Tibial artery (tissue), 4 donors: ENCODE measurements at places on chromosomes 12 and 14.
A peak's percentile ranks its signal among the peaks of the same experiment; 100 is the strongest.

GRCh38 chr12:124426594-124427555 lies 132.0 kb downstream of the RFLNA start:
- peaks cover 19% of the 10 kb centered on the region for H3K4me1 ChIP-seq
- no peak overlapping the region for H3K4me3 ChIP-seq
- H3K27ac ChIP-seq: no peak overlapping the region
- peaks cover 34% of the 10 kb centered on the region for H3K36me3 ChIP-seq
- no peaks in the 10 kb centered on the region for H3K27me3 ChIP-seq

GRCh38 chr12:39628836-39629235 lies 9.2 kb upstream of the ABCD2 start:
- DNase-seq: no peak
- H3K27me3 ChIP-seq: no peaks in the 10 kb centered on the region
- no peak overlapping the region for H3K27ac ChIP-seq
- H3K4me3 ChIP-seq: no peak overlapping the region
- no peaks in the 10 kb centered on the region for H3K4me1 ChIP-seq

- H3K4me3 ChIP-seq: no peak overlapping the region
- DNase-seq: no peak
- no peaks in the 10 kb centered on the region for H3K36me3 ChIP-seq
- no peaks in the 10 kb centered on the region for H3K4me1 ChIP-seq
- no peak overlapping the region for H3K27ac ChIP-seq
- peaks cover 4% of the 10 kb centered on the region for H3K27me3 ChIP-seq
These were observed 37.8 kb downstream of the LLPH start for GRCh38 chr12:66092559-66093269.

GRCh38 chr12:7695566-7696197 lies at the start of gene GDF3:
Gene GDF3 (minus strand): TSS chr12:7695775. CDS start chr12:7695728, 47 bp downstream.
- no peaks in the 10 kb centered on the region for H3K4me1 ChIP-seq
- no peaks in the 10 kb centered on the region for H3K27me3 ChIP-seq
- no peak within 1 kb of the TSS for H3K27ac ChIP-seq
- H3K36me3 ChIP-seq: no peaks in the 10 kb centered on the region
- H3K4me3 ChIP-seq: no peak within 1 kb of the TSS
- DNase-seq: peak; percentile 27

GRCh38 chr12:72543777-72544467 lies 271.8 kb downstream of the TRHDE start:
- no peaks in the 10 kb centered on the region for H3K36me3 ChIP-seq
- DNase-seq: no peak

- no peak for DNase-seq
- H3K27ac ChIP-seq: no peak overlapping the region
- H3K27me3 ChIP-seq: no peaks in the 10 kb centered on the region
These were observed 11.1 kb downstream of the TXNRD1 start for GRCh38 chr12:104226672-104227071.

- no peak overlapping the region for H3K4me3 ChIP-seq
- no peak for DNase-seq
- H3K27me3 ChIP-seq: no peaks in the 10 kb centered on the region
- no peaks in the 10 kb centered on the region for H3K4me1 ChIP-seq
- no peaks in the 10 kb centered on the region for H3K36me3 ChIP-seq
These were observed 182.0 kb upstream of the NAV3 start for GRCh38 chr12:77648716-77649115.

DNA sequence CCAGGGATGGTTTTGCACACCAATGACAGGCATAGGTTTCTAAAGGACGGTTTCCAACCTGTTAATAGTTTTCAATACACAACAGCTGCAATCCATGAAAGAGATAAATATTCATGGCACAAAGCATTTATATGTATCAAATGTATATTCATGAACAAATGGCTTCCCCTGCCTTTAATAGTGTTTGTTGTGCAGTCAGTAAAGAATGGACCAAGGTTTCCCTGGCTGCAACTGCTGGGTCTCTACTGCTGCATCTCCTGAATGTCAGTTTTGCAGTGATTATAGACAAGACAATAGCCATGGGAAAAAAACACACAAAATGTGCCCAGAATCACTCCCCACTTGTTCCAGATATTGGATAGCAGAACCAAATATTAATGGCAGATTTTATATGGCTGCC lies 284.1 kb downstream of the BTG1 start:
- no peak overlapping the region for H3K27ac ChIP-seq
- no peaks in the 10 kb centered on the region for H3K36me3 ChIP-seq
- DNase-seq: no peak
- no peaks in the 10 kb centered on the region for H3K27me3 ChIP-seq

DNA sequence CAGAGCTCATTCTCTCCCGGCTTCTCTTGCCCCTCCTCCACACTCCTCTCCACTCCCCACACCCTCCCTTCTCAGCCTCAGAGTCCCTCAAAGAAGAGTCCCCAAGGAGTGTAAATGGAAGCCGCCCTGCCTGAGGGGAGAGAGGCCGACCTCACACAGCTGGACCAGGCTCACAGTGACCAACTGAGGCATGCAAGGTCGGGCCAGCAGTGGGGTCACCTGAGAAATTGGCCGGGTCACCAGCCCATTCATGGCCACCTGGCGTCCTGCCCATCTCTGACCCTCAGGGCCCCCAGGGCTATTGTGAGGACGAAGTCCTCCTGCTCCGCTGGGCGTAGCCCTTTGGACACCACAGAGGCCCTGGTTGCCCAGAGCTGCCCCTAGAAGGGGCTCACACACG lies 49.5 kb upstream of the NUAK1 start:
- no peaks in the 10 kb centered on the region for H3K27me3 ChIP-seq
- no peak overlapping the region for H3K4me3 ChIP-seq
- H3K27ac ChIP-seq: no peak overlapping the region
- H3K36me3 ChIP-seq: no peaks in the 10 kb centered on the region

DNA sequence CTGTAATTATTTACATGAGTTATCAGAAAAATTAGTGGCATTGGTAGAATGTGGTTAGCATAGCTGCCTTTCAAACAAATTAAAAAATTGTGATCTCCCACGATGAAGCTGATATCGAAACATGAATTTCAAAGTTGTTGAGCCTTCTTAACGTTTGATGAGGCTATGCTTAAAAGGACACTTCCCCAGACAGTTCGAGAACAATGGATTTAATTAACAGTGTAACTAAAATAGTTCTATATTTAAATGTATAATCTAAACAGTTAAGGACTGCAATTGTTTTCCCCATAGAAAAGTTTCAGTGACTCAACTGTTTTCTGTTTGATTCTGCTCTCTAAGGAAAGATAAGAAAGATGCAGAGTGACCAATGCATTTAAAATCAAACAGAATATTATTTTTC lies 1.6 kb downstream of the CLEC2B start:
- no peaks in the 10 kb centered on the region for H3K36me3 ChIP-seq
- peak overlapping the region; percentile 22 for H3K4me3 ChIP-seq
- H3K27me3 ChIP-seq: no peaks in the 10 kb centered on the region

GRCh38 chr14:72889366-72889765 lies 4.5 kb downstream of the DPF3 start:
- DNase-seq: no peak
- no peaks in the 10 kb centered on the region for H3K27me3 ChIP-seq
- H3K4me3 ChIP-seq: no peak overlapping the region
- no peaks in the 10 kb centered on the region for H3K36me3 ChIP-seq

DNA sequence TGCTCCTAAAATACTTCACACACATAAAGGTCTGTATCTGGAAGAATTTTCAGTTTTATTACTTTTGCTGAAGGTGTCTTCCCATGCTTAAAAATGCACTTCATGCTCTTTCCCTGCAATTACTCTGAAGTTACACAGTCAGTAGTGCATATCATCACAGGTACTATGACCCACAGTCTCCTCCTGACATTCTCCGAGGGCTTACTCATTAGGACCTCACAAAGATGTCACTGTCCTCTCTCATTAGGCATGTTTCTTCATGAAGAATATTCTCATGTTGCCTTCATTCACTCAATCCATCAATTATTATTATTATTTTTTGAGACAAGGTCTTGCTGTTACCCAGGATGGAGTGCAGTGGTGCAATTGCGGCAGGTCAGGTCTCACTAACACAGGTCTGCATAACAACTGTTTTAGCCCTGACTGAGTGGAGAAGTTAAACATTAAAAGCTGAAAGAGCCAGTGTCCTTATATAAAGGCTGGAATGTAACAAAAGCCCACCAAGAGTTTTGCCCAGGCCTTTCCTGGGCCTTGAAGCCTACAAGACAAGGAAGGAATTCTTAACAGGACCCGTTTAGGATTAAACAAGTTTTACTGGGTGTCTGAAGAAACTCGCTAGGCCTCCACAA lies 119.5 kb upstream of the WSCD2 start:
- H3K27ac ChIP-seq: no peak overlapping the region
- peaks cover 17% of the 10 kb centered on the region for H3K27me3 ChIP-seq
- H3K4me1 ChIP-seq: no peaks in the 10 kb centered on the region
- H3K4me3 ChIP-seq: no peak overlapping the region
- no peak for DNase-seq

DNA sequence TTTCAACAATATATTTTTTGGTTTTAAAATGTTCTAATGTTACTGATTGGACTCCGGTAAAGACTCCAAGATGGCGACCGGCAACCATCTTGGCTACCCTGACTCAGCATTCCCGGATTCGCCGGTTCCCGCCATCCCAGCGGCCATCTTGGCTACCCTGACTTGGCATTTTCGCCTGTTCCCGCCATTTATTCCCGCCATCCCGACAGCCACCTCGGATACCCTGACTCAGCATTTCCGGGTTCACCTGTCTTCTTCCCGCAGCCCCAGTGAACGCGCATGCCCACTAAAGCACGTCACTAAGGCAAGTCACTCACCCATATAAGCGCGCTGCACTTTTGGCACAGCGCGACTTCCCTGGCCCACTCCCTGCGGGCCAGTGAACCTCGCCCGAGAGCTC lies 9.0 kb upstream of the LRFN5 start:
- no peak for DNase-seq
- H3K36me3 ChIP-seq: no peaks in the 10 kb centered on the region
- H3K4me1 ChIP-seq: no peaks in the 10 kb centered on the region
